ENCODE measurements at places on chromosomes 5 and 9.

- DNase-seq: no peak
Observed at GRCh38 chr5:118593003-118593328, 395.4 kb downstream of the DTWD2 start.

- no peak for DNase-seq
Observed at GRCh38 chr5:126961702-126962101, 68.7 kb downstream of the MARCHF3 start.

GRCh38 chr5:821504-821903 is 29.3 kb downstream of the ZDHHC11 start:
- no peak for DNase-seq

DNA sequence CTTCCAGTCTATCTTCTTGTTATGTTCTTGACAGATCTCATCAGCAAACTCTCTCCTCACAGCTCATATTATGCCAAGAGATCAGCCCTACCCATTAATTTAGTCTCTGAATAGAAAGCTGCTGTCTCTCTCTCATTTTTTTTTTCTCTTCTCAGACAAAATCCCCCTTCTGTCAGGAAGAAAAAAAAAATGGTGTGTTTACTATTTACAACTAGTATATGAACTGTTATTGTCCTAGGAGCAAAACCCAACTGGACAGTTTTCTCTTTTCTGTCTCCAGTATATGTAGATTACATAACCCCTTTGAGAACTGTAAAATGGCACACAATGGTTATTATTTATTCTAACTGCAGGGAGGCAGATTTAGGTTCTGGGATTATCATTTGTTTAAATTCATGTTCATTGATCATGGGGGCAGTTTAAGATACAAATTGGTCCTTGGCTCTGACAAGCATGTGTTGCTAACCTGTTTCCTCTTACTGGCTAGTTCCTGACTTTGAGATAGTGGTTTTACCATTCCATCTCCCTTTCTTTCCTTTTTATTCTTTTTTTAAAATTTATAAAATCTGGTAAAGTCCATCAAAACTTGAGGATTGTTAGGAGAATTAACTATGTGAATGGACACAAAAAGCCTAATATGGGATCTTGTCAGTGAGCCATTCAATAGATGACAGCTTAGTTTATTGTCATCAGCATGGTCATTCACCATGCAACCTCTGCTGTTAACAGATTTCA is 210.0 kb upstream of the PAPPA start:
- DNase-seq: no peak

DNA sequence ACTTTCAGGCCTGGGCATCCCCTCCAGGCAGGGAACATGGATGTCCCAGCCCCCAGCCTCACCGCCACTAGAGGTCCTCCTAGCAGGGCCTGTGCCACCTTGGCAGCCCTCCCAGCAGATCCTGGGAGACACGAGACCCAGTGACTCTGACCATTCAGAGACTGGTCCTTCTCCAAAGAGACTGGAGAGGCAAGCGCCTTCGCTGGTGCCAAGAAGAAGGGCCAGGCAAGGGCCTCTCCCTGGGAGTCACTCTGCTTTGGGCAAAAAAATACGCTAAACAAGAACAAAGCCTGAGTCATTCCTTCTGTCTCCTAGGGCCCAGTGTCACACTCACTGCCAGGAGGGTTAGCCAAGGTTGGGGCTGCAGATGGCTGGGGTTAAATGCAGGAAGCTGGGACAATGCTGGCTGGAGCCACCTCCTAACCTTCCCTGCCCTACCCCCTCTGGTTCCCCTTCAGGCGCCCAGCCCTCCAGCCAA is 35.3 kb upstream of the SMIM23 start:
- no peak for DNase-seq

- no peak for DNase-seq
Observed at GRCh38 chr5:103452089-103452488, 110.5 kb downstream of the NUDT12 start.

GRCh38 chr9:114830546-114830945 is 24.7 kb upstream of the TNFSF15 start:
- no peak for DNase-seq
